ENCODE measurements at places on chromosomes 16 and 17.
A peak's percentile ranks its signal among the peaks of the same experiment; 100 is the strongest.

DNA sequence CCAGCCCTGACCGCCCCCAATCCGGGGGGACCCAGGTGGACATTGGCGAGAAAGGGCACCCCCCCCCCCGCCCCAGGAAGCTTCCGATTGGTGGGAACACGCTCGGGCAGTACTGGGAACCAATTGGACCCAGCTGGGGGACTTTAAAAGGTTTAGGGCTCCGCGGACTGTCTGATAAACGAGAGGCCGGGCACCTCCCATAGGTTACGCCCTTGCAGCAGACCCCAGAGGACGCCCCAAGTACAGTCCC is 245 bp downstream of the TMEM256 start:
- DNase-seq: no peak

- DNase-seq: no peak
Observed at GRCh38 chr16:56919099-56919800, 12.7 kb upstream of the HERPUD1 start.

DNA sequence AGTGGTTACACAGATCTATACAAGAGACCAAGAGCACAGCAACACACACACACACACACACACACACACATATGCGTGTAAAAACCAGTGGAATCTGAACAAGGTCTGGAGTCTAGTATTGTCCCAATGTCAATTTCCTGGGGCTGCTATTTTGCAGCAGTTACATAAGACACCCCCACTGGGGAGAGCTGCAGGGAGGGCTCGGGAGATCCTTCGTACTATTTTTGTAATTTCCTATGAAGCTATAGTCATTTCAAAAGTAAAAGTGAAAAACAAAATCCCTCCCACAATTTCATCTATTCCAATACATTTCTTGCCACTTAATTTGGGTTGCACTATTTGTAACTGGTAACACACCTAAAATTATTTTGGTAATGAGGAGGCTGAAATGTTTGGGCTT is 68.5 kb downstream of the C16orf95 start:
- DNase-seq: no peak

GRCh38 chr16:54096607-54097006 is 190.0 kb downstream of the IRX3 start:
- no peak for DNase-seq

DNA sequence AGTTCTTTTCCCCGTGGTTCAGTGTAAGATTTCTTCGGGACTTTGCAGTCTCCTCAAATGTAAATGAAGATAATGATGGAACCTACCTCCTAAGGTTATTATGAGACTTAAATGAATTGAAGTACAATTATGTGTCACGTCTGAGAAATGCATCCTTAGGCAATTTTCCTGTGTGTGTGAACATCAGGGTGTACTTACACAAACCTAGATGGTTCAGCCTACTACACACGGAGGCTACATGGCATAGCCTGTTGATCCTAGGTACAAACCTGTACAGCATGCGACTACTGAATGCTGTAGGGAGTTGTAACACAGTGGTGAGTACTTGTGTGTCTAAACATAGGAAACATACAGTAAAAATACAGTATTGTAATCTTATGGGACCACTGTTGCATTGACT is 1.1 kb upstream of the FAM20A start:
- no peak for DNase-seq

DNA sequence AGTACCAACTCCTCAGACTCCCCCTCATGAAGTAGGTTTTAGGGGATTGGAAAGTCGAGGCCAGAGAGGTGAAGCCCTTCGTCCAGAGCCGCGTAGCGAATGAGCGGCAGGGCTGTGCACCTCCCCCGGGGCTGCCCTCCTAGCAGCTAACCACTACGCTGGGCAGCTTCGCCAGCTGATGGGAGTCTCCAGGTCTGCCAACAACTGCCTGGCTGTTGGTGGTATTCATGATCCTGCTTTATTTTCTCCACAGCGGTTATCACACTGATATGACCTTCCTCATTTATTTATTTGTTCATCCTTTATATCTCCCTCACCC is 773 bp upstream of the NETO2 start:
- DNase-seq: no peak

DNA sequence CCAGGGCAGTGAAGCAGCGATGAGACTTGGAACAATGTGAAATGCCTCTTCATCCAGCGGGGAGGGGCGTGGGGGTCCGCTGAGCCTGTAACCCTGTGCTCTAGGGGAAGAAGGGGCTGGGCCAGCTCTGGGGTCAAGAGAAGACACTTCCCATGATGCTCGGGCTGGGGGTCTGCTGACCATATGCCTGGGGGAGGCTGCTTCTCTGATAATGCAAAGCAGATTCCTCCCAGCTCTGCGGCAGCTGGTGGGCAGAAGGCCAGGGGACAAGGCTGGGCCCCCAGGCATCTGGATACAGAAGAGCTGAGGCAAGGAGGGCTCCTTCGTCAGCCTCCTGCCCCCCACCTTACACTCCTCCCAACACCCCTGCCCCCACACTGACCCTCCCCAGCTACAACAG is 24.7 kb downstream of the NGFR start:
- no peak for DNase-seq

- no peak for DNase-seq
Observed at GRCh38 chr17:61700252-61700651, 109.2 kb upstream of the NACA2 start.

GRCh38 chr16:83940119-83940518 is 12.9 kb upstream of the OSGIN1 start:
- DNase-seq: no peak

GRCh38 chr17:50269477-50270434 is 4.5 kb upstream of the TMEM92 start:
- DNase-seq: peak; percentile 19

DNA sequence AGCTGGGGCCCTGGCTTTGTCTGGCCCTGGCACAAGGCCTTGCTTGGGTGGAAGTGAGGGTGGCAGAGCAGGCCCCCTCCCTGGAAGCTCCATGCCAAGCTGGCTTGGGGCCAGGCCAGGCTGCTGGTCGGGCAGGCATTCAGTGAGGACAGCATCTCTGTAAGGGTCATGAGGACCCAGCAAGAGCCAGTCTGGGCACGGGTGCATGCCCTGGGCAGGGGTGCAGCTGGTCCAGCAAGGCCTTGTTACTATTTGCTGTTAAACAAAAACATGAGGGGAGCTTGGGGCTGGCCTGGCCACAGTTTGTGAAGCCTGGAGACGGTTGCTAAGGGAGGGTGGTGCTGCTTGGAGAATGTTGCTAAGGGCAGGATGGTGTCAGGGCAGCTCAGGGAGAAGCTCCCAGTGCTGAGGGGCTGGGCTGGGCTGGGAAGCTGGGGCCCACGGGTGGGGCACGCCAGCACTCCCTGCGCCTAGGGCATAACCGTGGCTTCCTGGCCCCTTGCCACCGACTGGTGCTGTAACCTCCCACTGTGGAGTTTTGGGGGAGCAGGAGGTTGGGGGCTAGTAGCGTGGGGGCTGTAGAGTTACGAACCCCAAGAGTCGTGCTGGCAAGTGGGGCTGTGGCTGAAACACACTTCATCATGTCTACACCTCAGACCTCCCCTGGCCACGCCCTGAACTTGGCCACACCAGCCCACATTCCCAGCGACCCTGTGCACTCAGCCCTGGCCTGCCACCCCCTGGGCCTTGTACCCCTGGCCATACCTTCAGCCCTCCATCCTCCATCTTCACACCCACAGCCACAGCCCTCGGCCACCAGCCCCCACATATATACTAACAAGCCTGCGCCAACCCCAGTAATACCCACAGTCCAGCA is 1.6 kb downstream of the TPPP3 start:
- peak; percentile 95 for DNase-seq

DNA sequence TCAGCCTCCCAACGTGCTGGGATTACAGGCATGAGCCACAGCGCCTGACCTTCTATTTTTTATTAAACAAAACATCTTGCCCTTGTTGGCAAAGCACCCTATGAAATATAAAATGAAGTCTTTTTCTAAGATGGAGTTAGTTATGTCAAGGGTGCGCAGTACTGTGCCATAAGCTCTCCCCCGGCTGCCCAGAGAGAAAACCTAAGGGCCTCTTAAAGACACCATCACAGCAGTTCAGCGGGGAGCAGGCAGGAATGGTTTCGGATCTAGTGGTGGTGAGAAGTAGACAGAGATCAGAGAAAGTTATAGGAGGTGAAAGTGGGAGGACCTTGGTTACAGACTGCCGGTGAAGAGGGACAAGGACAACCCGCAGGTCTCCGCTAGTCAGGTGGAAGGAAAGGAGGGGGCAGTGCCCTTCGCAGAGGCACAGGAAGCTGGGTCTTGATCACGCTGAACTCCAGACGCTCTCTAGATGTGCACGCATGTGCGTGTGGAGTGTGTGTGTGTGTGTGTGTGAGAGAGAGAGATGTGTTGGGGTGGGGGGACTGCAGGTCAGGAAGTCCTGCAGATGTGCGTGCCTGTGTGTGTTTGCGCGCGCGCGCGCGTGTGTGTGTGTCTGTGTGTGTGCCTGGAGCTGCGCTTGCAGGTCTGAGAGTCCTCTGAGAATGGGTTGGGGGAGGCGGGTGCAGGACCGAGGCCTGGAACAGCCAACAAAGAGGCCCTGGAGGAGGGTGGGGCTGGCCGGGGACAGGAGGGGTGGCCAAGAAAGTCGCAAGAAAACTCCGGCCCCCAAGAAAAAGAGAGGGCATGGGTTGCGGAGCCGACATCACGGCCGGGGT is 748 bp upstream of the CMTM3 start:
- DNase-seq: peak; percentile 25

GRCh38 chr17:8150194-8151119 is 1.7 kb downstream of the PER1 start:
- no peak for DNase-seq

DNA sequence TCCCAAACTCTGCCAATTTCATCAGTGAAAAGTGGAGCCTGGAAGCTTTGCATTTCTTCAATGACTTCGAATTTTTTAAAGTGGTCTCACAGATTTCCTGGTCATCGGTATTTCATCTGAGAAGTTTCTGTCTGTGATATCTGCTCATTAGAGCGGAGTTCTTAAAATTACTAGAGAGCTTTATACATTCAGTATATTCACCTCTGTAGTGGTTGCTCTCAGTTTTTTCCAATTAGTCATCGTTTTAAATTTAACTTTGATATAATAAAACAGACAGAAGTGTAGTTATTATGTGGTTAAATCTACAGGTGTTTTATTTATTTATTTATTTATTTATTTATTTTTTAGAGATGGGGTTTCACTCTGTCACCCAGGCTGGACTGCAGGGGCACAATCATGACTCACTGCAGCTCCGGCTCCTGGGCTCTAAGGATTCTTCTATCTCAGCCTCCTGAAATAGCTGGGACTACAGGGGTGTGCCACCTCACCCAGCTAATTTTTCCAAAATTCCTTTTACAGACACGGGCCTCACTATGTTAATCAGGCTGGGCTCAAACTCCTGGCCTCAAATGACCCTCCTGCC is 16.0 kb downstream of the ARHGAP17 start:
- DNase-seq: no peak

DNA sequence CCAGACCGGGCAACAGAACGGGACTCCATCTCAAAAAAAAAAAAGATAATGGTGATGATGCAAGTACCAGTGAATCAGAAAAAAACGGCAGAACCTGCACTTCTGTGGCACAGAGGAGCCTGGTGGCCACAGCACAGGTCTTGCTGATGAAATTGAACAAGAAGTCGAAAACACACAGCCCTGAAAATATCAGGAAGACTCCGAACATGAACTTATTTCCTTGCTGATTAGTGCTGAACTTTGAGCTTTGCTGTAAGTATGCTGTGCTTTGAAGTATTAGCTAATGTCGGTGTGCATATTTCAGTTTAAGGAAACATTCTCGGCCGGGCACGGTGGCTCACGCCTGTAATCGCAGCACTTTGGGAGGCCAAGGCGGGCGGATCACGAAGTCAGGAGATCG is 10.9 kb upstream of the MYO15B start:
- no peak for DNase-seq

DNA sequence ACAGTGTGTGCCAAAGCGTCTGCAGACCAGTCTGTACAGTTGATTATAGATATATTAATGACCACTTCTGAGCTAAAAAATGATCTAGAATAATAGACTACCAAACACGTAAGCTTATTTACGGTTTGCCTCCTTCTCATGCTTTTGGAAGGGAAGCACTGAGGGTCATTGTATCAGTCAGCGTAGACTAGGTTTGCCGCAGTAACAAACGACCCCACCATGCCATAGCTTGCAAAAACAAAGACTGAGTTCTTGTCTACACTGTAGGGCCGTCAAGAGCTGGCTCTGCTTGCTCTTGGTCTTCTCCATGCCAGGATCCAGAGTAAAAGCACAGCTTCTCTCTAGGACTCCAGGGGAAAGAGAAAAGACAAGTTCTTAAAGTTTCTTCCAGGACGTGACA is 680.7 kb downstream of the MAF start:
- no peak for DNase-seq

GRCh38 chr17:78304549-78305037 is 55.3 kb downstream of the SOCS3 start:
- DNase-seq: no peak

DNA sequence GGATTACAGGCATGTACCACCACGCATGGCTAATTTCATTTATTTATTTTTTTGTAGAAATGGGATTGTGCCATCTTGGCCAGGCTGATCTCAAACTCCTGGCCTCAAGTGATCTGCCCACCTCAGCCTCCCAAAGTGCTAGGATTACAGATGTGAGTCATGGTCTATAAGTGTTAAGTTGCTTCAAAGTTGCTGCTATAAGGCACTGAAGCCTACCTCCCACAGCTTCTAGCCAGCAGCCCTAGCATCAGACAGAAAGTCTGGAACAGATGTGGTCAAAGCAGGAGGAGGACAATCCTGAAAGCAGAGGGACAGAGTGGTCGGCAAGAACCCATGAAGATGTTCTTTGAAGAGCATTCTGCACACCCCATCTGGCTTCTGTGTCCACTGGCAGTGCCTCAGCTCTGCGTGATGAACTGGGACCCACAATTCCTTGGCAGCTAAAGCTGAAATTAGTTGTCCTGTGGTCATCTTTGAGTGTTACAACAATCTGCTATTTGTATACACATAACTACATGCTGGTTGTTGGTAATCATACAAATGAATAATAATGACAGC is 11.2 kb downstream of the MAP3K14 start:
- DNase-seq: no peak

- DNase-seq: no peak
Observed at GRCh38 chr17:14052886-14053615, 16.3 kb upstream of the COX10 start.

GRCh38 chr17:64001763-64002529 is 3.8 kb downstream of the PRR29 start:
- no peak for DNase-seq

DNA sequence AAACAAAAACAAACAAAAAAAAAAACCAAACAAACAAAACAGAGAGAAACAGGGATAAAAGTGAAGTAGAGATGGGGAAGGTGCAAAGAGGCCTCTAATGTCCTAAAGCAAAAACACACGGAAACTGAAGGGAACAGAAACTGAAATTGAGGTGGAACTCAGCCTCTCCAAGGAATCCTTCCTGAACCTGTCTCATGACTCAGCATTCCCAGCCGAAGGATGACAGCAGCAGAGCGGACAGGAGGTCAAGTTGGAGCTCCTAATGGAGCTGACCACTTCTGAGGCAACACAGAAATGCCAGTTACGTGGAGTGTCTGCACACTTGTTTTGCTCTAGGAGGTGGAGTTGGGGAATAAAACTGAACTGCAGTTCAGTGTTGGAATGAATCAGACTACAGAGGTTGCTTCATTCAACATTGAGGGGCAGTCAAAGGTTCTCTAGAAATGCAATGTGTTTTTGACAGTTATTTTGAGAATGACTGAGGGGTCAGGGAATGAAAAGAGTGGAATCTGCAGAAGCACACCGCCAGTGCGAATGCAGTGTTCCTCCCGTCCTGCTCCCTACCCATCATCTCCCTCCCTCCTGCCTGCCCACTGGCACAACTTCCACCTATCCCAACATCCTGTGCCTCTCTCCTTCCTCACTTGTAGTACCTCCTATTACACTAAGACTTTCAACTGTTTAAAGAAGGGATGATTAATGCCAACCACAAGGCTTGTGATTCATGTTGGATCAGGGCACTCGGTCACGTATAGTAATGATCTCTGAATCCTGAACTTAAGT is 6.3 kb downstream of the UBE2O start:
- no peak for DNase-seq
